ENCODE measurements at places on chromosomes 2 and 18. TPM values are rescaled to one million over a fixed set of nuclear protein-coding genes. Genes with fewer than 3 reads are reported as not detected.

ABCG5 gene
- total RNA-seq = not detected

GPR155 gene
- total RNA-seq = 15.3 TPM

EPB41L3 gene
- 47.0 TPM for total RNA-seq

LRATD1 gene
- not detected for total RNA-seq

KLHL41 gene
- total RNA-seq = 1.4 TPM

ST6GAL2 gene
- 319 TPM for total RNA-seq

- H3K4me3 ChIP-seq = no peak overlapping the region
- H3K36me3 ChIP-seq = peaks cover 3% of the 10 kb centered on the region
- H3K27ac ChIP-seq = peak overlapping the region; percentile 43
- peaks cover 70% of the 10 kb centered on the region for H3K4me1 ChIP-seq
- H3K27me3 ChIP-seq = no peaks in the 10 kb centered on the region
Measured at GRCh38 chr2:74008761-74009395, 24.2 kb downstream of the TET3 start.

GRCh38 chr2:6480514-6480913, 385.2 kb downstream of the CMPK2 start:
- H3K4me3 ChIP-seq = no peak overlapping the region
- peaks cover 10% of the 10 kb centered on the region for H3K4me1 ChIP-seq
- no peak overlapping the region for H3K27ac ChIP-seq
- H3K27me3 ChIP-seq = no peaks in the 10 kb centered on the region
- peaks cover 1% of the 10 kb centered on the region for H3K36me3 ChIP-seq
- no peak for DNase-seq

GRCh38 chr2:127698553-127699355, 2.5 kb upstream of the SFT2D3 start:
- DNase-seq = no peak
- no peak overlapping the region for H3K4me3 ChIP-seq
- H3K4me1 ChIP-seq = peaks cover 20% of the 10 kb centered on the region
- no peak overlapping the region for H3K27ac ChIP-seq
- H3K27me3 ChIP-seq = no peaks in the 10 kb centered on the region

DNA sequence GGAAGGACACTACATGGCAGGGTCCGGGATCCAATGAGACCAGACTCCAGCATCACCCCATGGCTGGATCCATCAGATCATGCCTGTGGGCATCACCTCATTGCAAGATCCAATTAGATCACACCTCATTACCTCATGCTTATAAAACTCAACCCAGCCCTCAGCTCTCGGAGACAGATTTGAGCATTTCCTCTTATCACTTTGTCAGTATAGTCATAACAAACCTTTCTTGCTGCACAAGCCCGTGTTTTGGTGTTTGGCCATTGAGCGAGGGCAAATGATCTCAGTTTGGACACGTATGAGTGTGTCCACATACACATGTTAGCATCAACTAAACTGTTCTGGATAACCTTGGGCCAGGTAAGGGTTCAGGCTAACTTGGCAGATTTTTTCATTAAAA, 58.8 kb downstream of the CCDC195 start:
- DNase-seq = no peak
- peaks cover 1% of the 10 kb centered on the region for H3K27me3 ChIP-seq
- no peak overlapping the region for H3K4me3 ChIP-seq
- no peaks in the 10 kb centered on the region for H3K4me1 ChIP-seq
- no peaks in the 10 kb centered on the region for H3K36me3 ChIP-seq

- no peak for DNase-seq
- no peaks in the 10 kb centered on the region for H3K36me3 ChIP-seq
- H3K27ac ChIP-seq = no peak overlapping the region
Measured at GRCh38 chr2:187566266-187566665, 12.0 kb upstream of the TFPI start.

GRCh38 chr18:48364146-48364545, 45.0 kb downstream of the ZBTB7C start:
- H3K4me1 ChIP-seq = peaks cover 9% of the 10 kb centered on the region
- no peak overlapping the region for H3K4me3 ChIP-seq
- peaks cover 9% of the 10 kb centered on the region for H3K27me3 ChIP-seq
- no peaks in the 10 kb centered on the region for H3K36me3 ChIP-seq

DNA sequence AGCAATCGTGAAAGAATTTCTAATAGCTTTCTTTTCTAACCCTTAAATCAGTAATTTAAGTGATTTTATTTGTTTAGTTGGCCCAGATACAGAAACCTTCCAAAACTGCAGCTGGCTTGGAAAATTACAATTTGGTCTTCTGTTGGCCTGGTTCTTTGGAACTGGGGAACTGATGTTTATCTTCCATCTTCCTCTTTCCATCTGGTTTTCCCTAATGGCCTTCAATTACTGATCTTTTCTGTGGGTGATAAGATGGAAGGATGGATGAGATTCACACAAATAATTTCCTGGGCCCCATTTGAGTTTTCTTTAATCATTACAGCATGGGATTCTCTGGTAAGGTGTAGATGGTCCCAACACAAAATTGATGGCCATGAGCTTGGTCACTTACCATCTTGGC, 106.5 kb upstream of the CHRNA1 start:
- no peaks in the 10 kb centered on the region for H3K36me3 ChIP-seq
- H3K27me3 ChIP-seq = no peaks in the 10 kb centered on the region
- peaks cover 18% of the 10 kb centered on the region for H3K4me1 ChIP-seq

- no peak overlapping the region for H3K4me3 ChIP-seq
- H3K4me1 ChIP-seq = peaks cover 6% of the 10 kb centered on the region
- no peak overlapping the region for H3K27ac ChIP-seq
- H3K36me3 ChIP-seq = peaks cover 3% of the 10 kb centered on the region
- DNase-seq = no peak
Measured at GRCh38 chr2:42663106-42663780, 94.8 kb downstream of the MTA3 start.

DNA sequence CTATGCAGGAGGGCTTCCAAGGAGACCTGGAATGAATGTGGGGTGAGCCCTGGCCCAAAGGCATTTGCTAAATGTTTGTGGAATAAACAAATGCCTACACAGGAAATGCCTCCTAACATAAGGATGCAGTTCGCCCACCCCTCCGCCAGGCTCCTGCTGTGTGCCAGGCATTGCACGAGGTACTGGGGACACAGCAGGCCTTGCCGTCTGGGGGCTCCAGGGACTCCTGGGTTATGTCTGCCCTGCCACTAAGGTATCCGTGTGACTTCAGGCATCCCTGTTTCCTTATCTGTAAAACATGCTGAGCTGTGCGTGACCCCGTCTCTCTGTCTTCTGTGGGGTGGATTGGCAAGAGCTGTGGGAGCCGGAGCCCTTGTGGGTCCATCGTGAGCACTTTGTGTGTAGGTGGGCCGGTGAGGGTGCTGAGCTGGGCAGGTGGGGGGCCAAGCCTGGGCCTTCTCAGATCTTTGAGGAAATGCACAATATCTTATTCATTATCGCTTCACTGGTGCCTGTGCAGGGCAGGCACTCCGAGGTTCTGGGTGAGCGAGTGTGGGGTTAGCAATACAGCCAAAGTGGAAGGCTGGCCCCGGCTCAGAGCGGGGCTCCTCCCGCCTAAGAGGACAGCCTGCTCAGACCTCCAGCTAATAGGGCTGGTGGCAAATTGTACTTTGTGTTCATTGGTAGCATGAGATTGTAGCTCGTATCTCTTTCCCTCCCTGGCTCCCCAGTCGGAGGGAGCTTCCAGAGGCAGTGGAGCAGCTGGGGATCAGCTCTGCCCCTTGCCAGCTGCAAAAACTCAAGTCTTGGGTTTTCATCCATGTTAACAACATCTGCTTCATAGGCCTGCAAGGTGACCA, 126.8 kb downstream of the GLI2 start:
- H3K4me3 ChIP-seq = no peak overlapping the region
- H3K36me3 ChIP-seq = peaks cover 3% of the 10 kb centered on the region
- peak; percentile 85 for DNase-seq
- H3K4me1 ChIP-seq = peaks cover 52% of the 10 kb centered on the region

DNA sequence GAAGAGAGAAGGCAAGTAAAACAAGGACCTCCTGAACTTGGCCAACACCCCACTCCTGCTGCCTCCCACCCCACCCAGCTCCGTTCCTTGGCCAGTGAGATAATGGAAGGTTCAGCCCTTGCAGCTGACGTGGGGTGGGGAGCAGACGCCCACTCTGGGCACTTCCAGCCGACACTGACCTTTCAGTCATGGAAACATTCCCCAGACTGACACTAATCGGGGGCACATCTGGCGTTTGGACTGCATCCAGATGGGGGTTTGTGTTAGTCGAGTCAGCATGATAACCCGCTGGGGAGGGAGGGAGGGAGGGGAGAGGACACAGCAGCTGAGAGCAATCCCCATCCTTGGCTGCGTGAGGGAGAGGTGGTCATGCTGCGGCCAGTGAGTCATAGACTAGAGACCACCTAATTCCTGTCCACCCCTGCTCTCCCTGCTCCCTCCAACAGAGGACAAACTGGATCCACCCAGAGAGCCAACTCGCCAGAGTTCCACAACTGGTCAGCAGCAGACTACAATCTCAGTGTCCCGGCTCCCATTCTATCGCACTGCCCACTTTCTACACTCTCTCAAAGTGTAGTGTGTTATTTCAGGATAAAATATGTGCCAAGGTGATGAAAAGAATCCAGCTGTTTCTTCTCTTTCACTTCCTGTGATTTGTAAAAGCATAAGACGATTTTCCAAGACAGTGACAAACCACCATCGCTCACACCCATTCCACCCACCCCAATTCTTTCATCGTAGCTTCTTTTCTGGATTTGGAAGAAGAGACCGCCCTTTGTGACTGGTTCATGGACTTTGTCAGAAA, 115.4 kb upstream of the PKDCC start:
- H3K27ac ChIP-seq = peak overlapping the region; percentile 94
- H3K4me1 ChIP-seq = peaks cover 92% of the 10 kb centered on the region
- H3K36me3 ChIP-seq = no peaks in the 10 kb centered on the region
- DNase-seq = no peak
- no peaks in the 10 kb centered on the region for H3K27me3 ChIP-seq

DNA sequence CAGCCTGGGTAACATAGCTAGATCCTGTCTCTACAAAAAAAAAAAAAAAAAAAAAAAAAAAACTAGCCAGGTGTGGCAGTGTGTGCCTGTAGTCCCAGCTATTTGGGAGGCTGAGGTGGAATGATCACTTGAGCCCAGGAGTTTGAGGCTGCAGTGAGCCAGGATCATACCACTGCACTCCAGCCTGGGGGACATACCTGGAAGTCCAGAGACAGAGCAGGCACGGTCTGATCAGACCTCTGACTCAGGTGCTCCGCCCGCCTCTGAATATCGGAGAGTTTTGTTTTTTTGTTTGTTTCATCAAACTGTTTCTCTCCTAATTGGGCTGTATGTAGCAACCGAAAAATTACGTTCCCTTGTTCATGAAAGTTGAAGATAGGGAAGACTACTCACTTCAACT, 49.2 kb downstream of the RASGRP3 start:
- no peak overlapping the region for H3K27ac ChIP-seq
- DNase-seq = no peak
- no peak overlapping the region for H3K4me3 ChIP-seq

DNA sequence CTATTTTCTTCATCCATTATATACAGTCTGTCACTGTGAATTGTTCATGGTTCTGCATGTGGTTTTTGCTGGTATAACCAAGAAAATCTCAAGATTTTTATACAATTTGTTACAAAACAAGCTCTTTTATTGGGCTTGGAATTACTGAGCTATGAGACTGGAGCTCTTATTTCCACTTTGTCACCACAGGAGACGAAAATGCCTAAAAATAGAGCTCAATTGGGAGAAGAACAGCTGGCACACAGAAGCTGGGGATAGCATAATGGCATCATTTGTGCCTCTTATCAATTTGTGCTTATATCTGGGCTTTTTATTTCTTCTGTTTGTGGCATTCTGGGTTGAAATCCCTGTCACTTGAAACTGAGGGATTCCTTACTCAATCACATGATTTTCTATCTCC, 219.1 kb downstream of the CALCRL start:
- H3K4me3 ChIP-seq = no peak overlapping the region
- peaks cover 8% of the 10 kb centered on the region for H3K4me1 ChIP-seq
- no peak for DNase-seq
- H3K27me3 ChIP-seq = peaks cover 8% of the 10 kb centered on the region
- H3K27ac ChIP-seq = no peak overlapping the region

DNA sequence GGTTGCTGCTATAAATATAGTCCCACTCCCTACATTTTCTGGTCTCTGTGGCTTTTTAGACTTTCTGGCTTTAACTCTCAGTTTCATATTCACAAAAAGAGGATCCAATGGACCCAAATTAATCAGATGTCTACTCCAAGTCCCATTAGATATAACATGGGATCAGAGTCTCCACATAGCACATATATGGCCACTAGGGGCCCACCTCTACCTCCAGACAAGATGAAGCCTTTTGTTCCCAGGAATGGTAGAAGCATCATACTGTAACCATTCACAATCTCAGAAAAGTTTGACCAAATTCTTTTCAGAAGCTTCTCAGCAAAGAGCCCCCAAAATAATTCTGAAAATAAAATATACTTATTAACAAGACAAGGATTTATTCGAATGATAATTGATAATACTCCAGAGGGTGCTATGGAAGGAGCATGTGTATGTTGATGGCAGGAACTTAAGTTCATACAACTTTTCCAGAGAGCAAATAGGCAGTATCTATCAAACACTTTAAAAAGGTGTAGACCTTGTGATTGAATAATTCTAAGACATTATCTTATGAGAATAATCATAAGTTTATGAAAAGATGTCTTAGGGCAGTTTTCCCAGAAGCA, 382.3 kb upstream of the CRIM1 start:
- H3K4me1 ChIP-seq = no peaks in the 10 kb centered on the region
- no peaks in the 10 kb centered on the region for H3K36me3 ChIP-seq
- H3K4me3 ChIP-seq = no peak overlapping the region

GRCh38 chr2:26401739-26402541, at the start of gene DRC1:
Gene DRC1, plus strand, starts transcription at chr2:26401920. Its CDS starts 70 bp downstream, at chr2:26401990.
- H3K36me3 ChIP-seq = peaks cover 2% of the 10 kb centered on the region
- peak within 1 kb of the TSS; percentile 67 for H3K4me3 ChIP-seq
- DNase-seq = peak; percentile 93
- H3K27me3 ChIP-seq = no peaks in the 10 kb centered on the region

GRCh38 chr2:56239437-56239836, 55.6 kb downstream of the CCDC85A start:
- H3K4me1 ChIP-seq = peaks cover 6% of the 10 kb centered on the region
- no peak for DNase-seq
- no peak overlapping the region for H3K4me3 ChIP-seq

DNA sequence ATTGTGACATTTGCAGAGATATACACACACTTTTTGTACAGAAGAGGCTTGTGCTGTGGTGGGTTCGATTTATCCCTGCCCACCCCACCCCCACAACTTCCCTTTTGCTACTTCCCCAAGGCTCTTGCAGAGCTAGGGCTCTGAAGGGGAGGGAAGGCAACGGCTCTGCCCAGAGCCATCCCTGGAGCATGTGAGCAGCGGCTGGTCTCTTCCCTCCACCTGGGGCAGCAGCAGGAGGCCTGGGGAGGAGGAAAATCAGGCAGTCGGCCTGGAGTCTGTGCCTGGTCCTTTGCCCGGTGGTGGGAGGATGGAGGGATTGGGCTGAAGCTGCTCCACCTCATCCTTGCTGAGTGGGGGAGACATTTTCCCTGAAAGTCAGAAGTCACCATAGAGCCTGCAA, 40.0 kb downstream of the STEAP3 start:
- peaks cover 35% of the 10 kb centered on the region for H3K4me1 ChIP-seq
- no peaks in the 10 kb centered on the region for H3K27me3 ChIP-seq
- no peak overlapping the region for H3K27ac ChIP-seq
- H3K36me3 ChIP-seq = peaks cover 10% of the 10 kb centered on the region
- no peak overlapping the region for H3K4me3 ChIP-seq

Data from chondrocyte (in vitro differentiated cells).